ENCODE measurements at places on chromosomes 5 and 9.
A peak's percentile ranks its signal among the peaks of the same experiment; 100 is the strongest.

GRCh38 chr9:102237094-102237493 is 498.6 kb upstream of the GRIN3A start:
- DNase-seq: no peak

- peak; percentile 69 for DNase-seq
These were observed 552.2 kb upstream of the RIOK2 start for GRCh38 chr5:97735209-97735608.

DNA sequence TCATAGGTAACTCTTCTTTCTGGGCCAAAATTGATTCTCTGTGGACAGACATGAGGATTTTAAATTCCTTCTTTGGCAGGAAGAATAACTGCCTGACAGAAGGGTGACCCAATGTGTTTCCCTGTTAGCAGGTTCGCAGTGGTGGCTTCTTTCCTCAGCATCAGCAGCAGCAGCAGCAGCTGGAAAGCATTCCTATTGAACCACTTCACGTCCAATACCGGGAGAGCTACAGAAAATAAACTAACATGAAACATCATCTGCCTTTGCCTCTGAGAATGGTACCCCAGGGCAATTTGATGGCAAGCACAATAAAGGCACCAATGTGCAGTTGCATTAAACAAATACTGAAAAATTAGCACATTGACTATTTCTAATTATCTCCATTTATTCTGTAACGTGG is 214.5 kb downstream of the TMEM167A start:
- no peak for DNase-seq

DNA sequence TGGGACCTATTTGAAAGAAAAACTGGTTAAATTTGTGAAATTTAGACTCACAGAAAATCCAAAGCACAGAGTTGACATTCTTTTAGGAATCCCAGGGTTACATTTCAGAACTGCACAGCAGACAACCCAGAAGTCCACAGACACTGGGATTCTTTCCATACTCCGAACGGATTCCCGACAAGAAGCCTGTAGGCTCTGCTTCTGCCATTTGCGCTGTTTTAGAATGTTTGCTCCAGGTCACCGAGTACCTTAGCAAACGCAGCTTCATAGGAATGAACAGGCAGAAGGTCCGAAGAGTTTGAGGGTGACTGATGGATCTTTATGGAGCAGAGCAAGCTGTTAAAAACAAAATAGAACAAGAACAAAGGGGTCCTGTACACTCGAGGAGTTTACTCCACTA is 84.5 kb upstream of the NFIB start:
- no peak for DNase-seq

GRCh38 chr9:126668058-126668457 is 54.3 kb downstream of the LMX1B start:
- DNase-seq: no peak

- DNase-seq: no peak
These were observed 2.2 kb downstream of the FNIP1 start for GRCh38 chr5:131794586-131794985.

- peak; percentile 54 for DNase-seq
These were observed 34.2 kb downstream of the ADAMTS2 start for GRCh38 chr5:179311091-179311470.

DNA sequence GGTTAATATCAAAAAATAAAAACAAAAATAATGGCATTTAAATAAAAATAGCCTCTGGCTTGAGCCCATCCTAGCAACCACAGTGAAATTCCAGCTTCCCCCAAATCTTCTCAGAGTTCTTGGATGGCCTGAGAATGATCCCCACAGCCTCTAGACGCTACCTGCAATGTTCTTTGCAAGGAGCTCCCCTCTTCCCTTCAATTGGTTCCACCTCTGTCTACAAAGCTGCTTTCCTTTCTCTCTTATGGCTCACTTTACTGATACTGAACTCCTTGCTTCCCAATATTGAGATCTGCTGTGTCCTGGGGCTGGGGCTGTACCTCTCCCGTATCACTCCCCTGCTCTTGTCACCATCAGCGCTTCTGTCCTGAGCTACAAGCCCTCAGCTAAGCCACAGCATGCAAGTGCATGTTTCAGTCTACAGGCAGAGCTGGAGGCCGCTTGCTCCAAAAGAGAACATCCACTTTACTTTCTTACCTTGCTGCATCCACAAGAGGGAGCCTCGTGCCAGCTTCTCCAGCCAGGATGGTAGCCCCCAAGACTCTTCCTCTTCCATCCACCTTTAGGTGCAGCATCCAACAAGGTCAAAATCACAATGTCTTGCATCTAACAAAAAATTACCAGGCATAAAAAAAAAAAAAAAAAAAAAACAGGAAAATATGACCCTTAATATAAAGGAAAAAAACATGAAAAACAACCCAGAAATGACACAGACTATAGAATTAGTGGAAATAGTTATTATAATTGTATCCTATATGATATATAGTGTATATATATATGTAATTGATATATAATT is 57.4 kb upstream of the PRSS3 start:
- no peak for DNase-seq

DNA sequence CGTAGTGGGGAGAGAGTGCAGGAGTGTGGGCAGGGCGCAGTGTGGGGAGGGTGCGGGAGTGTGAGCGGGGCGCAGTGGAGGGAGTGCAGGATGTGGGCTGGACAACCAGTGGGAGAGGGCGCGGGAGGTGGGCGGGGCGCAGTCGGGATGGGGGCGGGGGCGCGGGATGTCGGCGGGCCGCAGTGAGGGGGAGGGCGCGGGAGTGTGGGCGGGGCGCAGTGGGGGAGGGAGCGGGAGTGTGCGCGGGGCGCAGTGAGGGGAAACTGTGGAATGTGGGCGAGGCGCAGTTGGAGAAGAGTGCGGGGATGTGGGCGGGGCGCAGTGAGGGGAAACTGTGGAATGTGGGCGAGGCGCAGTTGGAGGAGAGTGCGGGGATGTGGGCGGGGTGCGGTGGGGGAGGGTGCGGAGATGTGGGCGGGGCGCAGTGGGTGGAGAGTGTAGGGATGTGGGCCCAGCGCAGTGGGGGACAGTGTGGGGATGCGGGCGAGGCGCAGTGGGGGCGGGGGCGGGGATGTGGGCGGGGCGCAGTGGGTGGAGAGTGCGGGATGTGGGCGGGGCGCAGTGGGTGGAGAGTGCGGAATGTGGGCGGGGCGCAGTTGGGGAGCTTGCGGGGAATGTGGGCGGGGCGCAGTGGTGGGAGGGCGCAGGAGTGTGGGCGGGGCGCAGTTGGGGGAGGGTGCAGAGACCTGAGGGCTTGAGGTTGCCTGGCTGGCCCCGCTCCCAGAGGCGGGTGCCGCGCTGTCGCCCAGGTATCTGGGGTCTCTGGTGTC is at the start of gene NXNL2:
Gene NXNL2, plus strand, starts transcription at position 723 of the 770 bp plus-strand sequence. CDS start 257 bp downstream, outside the sequence.
- DNase-seq: peak; percentile 90

GRCh38 chr9:127449332-127449966 is 1.8 kb downstream of the RPL12 start:
- DNase-seq: no peak

- no peak for DNase-seq
These were observed 18.6 kb downstream of the PRDM6 start for GRCh38 chr5:123107343-123108244.

GRCh38 chr5:66840511-66841013 is 244.4 kb downstream of the MAST4 start:
- DNase-seq: no peak

DNA sequence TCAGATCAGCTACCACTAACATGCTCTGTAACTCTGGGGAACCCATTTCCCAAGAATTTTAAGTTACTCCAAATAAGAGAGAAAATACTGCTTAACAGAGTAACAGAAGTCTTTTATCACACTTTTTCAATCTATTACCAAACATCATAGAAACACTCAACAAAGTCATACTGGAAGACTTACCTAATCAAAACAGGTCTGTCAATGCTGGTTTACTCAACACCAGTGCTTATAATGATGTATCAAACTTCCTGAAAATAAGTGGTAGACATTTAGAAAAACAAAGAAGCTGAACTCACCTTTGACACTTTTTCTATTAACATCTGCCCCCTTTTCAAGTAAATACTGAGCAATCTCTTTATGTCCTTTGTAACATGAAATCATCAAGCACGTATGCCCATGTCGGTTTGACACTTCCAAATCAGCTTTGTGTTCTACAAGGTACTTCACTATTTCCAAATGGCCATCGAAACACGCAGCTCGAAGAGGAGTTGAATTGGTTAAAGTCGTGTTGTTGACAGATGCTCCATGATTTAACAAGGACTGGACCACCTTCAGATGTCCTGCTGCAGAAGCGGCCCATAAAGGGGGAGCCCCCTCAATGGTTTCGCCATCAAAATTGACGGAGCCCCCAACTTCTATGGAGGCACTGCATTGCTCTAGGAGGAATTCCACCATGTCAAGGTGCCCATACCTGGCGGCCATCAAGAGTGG is 1.8 kb downstream of the FEM1C start:
- DNase-seq: no peak

DNA sequence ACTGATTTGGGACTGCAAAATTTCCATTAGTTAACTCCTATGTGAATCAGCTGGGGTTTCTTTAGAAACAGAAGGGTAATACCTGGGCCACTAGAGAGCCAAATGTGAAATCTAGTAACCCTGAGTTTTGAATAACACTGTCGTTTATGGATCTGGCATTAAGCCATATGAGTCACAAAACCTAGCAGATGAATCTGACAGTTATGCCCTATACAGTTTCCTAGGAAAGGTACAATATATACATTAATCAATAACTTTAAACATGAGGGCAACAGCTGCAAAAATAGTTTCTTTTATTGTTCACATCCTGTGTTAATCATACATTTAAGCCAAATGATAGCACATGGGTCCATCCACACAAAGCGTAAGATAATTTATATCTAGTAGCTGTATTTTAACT is 56.9 kb downstream of the PAM start:
- DNase-seq: no peak

- DNase-seq: no peak
These were observed 148.2 kb downstream of the CAAP1 start for GRCh38 chr9:26744191-26744965.

DNA sequence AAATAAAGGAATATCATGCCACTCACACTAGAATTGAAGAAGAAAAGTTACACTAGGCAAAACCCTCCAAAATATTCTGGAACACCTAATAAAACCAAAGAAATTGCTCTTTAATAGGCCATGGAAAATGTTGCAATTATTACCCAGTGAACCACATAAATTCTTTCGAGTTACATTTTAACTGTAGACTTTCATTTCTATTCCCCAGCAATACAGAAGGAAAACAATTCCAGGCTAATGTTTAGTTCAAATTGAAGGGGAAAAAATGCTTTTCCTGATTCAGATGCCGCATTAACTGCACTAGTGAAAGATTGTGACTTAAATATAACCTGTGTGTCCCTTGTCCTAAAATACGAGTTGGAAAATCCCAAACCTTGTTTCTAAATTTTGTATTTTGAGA is 439.3 kb upstream of the ADAMTS16 start:
- DNase-seq: no peak

GRCh38 chr9:98964201-98964600 is 20.5 kb downstream of the COL15A1 start:
- no peak for DNase-seq

GRCh38 chr9:123586275-123586674 is 230.3 kb downstream of the CRB2 start:
- no peak for DNase-seq

DNA sequence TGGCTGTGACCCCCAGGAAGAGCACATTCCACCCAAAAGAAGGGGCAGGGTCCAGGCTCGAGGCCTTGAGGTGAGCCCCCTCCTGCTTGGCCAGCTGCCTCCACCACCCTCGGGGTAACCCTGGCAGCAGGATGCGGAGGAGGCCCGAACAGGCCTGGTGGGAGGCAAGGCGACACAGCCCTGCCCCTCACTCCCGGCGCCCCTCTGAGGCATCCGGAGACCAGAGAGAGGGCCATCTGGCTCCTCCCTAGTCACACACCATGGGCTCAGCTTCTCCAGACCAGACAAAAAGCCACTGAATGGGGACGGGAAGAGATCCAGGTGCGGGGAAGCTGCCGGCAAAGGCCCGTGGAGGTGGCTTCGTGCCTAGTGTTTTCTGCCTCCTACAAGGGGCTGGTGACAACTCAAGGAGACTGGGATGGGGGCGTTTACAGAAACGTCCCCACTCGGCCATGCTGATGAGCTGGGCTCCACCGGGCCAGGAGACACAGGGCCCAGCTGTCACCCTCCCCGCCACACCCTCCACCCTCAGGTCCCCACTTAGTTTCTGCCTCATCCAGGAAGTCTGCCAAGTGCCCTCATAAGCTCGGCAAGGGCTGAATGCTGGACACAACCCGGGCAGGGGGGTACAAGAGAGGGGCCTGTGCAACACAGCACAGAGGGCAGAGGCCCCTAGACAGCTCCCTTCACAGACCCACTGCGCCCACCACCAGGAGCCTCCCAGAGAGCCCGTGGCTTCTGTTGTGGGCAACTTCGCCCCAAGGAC is 41.9 kb downstream of the NACC2 start:
- DNase-seq: no peak

DNA sequence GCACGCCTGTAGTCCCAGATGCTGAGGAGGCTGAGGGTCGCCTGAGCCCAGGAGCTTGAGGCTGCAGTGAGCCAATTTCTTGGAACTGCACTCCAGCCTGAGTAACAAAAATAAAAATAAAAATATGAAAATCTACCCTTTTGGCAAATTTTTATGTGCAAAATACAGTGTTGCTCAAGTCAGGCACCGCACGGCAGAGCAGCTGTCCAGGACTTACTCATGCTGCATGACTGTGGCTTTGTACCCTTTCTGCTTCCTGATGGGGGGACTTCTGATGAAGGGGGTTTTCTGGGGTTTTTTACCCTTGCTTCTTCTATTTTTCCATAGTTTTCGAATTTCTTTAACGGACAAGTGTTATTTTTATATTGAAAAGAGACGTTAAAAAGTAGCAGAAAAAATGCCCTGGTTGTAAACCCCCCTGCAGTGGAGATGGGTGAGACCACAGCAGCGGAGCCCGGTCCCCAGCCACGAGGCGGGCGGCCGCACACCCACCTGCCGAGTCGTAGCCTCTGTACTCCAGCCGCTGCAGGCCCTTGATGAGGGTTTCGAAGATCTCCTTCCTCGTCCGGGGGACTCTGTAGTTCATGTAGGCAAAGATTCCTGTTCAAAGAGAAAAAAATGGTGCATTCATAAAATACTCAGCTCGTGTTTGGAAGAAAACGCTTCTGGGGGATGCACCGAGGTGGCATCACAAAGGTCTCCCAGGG is 15.0 kb downstream of the GFPT2 start:
- DNase-seq: peak; percentile 32

GRCh38 chr5:6633469-6634245 is 417 bp downstream of the SRD5A1 start:
- DNase-seq: peak; percentile 68

DNA sequence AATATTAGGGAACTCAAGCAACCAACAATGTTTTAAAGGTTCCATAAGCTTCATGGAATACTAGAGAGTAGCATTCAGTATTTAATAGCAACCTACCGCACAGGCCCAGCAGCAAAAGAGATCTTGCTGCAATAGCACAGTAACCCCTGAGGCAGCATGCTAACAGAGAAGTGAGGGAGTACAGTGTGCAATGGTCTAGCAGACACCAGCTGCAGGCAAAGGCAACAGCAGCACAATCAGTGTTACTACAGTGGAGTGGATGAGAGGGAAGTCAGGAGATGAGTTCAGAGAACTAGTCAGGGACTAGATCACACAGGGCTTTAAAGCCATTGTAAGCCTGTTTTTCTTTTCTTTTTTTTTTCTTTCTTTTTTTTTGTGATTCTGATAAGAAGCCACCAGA is 2.8 kb downstream of the TICAM2 start:
- DNase-seq: no peak

- DNase-seq: no peak
These were observed 815.5 kb downstream of the TLE1 start for GRCh38 chr9:80873861-80874260.

All from RWPE2 (cell line).